ENCODE measurements at places on chromosomes 11 and 22.

- no peak for DNase-seq
These were observed 58.8 kb upstream of the SYN3 start for GRCh38 chr22:33116841-33117547.

DNA sequence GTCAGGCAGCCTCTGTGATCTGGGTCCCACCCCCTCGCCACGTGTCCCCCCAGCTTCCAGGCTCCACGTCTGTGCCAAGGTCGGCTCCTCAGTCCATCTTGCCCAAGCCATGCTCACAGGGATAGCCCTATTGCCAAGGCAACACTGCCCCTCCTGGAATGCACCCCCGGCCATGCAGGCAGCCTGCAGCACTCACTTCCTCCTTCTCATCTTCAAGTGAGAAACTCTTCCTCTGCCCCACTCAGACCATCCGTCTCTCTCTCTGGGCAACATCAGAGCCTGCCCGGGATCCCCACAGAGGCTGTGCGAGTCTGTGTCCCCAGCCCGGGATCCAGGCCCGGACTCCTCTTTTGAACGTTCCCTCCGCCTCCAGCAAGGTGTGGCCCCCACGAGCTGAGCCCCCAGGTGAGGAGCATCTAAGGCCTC is 852.3 kb downstream of the BRD1 start:
- DNase-seq = no peak

GRCh38 chr22:21796863-21797262 is 61.3 kb upstream of the YPEL1 start:
- no peak for DNase-seq

DNA sequence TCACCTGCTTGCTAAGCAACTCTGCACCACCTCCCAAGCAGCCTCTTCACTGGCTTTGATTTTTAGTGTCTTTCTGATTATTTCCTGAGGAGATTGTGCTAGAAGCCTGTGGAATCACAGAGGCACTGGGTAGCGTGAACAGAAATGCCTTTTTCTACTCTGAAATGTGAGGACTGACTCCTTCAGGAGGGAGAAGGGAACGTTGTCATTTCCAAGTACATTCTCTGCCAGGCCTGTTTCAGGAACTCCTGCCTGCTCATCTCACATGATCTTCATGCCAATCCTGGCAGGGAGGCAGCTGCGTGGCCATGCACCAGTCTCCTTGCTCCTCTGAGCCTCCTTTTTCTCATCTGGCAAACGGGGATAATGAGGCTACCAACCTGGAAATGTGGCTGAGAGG is 49.8 kb upstream of the PRDM11 start:
- DNase-seq = no peak

DNA sequence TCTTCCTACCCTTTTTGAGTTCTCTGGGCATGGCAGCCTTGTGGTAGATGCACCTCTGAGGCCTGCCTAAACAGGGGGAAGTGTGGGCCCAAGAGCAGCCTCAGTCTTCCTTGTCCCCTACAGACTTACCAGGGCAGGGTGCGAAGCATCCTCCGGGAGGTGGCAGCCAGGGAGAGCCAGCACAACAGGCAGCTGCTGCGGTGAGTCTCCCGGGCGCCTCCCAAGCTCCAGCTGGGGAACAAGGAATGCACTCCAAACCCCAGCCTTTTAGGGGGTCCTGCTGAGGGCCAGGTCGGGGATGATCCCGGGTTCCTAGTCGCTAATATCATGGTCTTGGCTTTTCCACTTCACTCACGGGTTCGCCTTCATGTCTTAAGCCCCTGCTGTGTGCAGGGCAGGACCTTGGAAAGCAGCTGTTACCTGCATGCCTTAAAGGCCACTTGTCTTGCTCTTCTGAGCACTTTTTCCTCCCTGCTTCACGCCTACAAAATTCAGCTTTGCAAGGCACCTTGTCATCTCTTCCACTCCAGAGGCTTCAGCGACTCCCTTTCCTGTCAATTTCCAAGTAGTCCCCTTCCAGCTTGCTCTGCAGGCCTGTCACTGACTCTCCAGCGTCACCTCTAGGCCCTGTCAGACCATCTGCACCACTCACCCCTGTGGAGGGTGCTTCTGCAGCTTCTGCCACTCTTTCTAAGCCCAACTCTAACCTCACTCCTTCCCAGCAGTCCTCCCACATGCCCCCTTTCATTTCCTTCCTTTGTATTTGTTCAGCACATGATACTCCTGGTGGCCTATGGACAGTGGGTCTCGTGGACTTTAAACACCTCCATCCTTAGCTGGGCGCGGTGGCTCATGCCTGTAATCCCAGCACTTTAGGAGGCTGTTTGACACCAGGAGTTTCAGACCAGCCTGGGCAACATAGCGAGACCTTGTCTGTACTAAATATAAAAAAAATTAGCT is 57.0 kb downstream of the PISD start:
- no peak for DNase-seq

- peak; percentile 65 for DNase-seq
These were observed 61.0 kb upstream of the PLET1 start for GRCh38 chr11:112321501-112322172.

- no peak for DNase-seq
These were observed 728 bp downstream of the RPL3 start for GRCh38 chr22:39318507-39319283.

- DNase-seq = peak; percentile 15
These were observed 24.0 kb downstream of the MARK2 start for GRCh38 chr11:63862923-63863322.

DNA sequence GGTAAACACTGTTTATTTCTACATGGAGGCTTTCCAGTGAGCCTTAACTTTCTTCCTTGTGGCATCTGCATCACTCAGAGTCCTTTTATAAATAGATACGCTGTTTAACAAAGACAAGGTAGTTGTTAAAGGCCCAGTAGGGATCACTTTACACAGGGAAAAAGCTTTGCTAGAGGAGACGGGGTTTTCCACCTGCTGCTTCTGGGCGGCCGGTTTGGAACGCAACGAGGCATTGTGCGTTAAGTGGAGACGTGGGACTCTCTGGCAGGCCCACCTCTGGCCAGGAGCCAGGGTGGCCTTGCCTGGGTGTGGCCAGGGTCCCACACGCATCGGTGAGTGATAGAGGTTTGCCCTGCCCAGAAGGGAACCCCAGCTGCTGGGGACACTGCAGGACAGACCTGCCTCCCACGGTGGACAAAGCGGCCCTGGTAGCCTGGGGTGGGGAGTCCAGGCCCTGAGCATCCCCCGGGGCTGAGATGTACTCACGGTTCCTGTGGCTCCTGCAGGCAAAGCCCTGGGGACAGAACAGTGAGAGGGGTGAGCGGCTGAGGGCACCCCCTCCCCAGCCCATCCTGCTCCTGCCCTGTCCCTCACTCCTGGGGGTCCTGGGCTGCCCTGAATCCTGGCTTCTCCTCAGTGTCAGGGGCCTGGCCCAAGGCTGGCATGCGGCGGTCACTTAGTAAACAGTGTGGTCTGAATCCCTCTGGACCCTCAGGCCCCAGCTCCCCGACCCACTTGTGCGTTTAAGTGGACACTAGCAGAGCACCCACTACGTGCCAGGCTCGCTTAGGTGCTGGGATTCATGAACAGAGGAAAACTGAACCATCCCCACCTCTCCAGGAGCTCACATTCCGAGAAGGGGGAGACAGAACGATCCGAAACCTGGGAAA is 4.2 kb downstream of the IL17REL start:
- peak; percentile 82 for DNase-seq

Data from NCI-H748 treated with DMSO at 0.1 percent for 48 hours (cell line).